Cerebellar cortex (tissue), 1 donor: ENCODE measurements at places on chromosomes 12 and 14.
A peak's percentile ranks its signal among the peaks of the same experiment; 100 is the strongest.

DNA sequence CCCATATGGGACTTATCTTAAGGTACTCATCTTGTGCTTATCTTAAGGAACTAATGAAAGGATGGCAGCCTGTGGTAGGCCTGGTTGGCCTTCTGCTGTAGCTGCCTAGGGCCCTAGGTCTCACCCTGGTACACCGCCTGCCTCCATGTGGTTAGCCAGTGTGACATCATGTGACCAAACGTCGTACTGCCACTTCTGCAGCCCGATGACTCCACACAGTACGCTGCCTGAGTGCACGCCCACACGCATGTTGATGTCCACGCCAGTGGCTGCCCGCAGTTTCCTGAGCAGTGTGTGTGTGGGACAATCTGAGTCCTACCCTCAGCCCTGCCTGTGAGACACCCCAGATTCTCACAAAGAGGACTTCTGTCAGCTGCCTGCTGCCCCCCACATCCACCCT is 5.1 kb downstream of the ADCY4 start:
- no peak for DNase-seq

- DNase-seq, result no peak
Observed at GRCh38 chr12:67765776-67766766, 117.5 kb downstream of the DYRK2 start.

DNA sequence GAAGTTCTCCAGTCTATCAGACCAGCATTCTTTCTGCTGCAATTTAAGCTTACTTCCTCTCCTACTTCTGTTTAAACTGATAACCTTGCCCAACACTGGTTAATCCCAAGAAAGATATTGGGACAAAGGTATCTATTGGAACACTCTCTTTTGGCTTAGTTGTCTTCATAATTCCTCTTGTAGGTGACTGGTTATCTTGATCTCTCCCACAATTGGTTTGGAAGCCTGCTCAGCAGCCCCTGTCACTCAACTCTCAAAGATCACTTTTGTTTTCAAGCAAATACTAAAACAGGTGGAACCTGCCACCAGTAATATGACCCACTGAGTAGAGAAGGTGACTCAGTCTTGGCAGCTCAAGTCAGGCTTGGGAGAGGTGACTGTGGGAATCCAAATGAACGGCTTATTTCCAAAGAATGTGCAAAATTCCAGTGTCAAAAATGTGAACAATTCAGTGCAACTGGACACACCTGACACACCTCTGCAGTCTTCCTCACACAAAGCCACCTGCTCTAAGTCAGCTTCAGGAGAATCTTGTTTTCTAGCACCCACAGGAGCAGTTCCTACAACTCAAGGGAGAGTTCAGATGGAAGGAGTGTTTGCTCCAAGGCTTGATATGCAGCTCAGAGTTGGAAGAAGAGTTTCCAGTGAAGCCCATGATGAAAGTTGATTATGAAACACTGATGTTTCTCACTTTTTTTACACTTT is 83.2 kb upstream of the SLC38A2 start:
- DNase-seq, result no peak

DNA sequence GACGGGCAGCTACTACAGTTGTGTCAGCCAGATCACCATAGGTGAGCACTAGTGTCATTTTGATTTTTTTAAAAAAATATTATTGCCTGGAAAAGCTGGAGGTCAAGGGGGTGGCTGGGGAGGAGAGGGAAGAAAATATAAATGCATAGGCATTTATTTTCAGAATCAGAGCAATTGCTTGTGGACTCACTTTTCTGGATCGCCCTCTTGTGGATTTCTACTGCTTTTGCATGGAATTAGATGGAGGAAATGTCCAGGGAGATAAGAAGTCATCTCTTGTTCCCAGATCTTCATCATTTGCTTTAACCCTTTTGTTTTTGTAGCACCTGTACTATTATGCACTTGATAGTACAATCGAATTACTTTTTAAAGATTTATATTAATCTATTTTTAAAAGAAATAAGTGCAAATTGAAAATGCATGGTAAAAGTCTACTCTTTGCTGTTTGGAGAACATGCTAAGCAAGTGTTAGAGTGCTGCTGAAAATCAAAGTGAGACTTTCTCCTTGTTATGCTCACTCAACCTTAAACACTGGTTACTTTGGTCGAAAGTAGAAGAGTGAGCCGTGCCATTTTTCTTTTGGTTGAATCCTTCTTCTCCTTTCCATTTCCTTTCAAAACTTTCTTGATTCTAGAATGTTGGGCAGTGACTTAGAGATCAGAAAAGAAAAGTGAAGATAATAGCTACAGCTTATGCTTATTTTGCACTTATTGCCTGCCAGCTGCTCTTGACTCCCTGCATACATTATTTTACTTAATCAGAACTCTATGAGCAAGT is 60.6 kb upstream of the ANO4 start:
- peak; percentile 52 for DNase-seq

GRCh38 chr14:61193476-61193875 is 87.7 kb downstream of the TMEM30B start:
- no peak for DNase-seq
